NCI-H460 (cell line): ENCODE measurements at places on chromosomes 2 and 18.

DNA sequence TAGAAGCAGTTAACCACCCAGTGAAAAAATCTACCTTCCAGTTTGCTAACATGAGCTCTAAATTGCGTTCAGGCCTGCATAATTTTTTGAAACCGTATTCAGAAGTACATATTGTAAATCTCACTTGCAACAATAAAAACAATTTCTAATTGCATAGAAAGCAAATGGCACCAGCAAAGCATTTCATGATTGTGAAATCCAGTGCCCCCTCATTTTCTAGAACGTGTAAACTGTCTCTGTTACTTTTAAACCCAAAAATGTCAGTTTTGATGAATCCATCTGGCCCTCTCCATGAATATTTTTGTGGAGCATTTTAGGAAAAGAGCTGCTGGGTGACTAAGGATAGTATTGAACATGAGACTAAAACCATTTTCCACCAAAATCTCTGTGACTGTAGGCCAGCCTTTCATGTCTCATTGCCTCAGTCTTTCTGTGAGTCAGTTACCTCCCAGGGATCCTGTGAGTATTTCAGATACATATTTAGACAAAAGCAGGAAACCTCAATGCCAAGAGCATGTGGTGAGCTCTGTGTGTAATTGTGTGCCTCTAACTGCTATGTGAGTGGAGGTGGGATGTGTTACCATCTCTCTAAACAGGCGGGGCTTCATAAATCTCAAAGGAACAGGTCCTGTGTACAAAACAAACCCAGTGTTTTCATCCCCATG, 477.8 kb upstream of the DCC start:
- DNase-seq: no peak

DNA sequence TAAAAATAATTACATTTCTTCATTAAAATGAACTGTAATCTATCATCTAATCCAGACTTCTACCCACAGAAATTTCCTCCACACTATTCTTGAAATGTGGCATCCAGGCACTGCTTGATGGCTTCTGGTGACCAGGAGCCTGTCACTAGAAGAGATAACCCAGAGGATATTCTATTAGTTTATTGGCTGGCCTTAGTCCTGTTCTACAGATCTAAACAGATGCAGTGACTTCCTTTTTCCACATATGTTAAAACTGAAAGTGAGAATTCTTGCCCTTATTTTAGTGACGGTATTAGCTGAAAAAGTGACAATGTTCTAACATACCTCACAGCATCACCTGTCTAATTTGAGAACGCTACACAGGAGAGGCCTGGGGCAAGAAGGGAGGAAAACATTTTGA, 775.4 kb downstream of the TSN start:
- no peak for DNase-seq

DNA sequence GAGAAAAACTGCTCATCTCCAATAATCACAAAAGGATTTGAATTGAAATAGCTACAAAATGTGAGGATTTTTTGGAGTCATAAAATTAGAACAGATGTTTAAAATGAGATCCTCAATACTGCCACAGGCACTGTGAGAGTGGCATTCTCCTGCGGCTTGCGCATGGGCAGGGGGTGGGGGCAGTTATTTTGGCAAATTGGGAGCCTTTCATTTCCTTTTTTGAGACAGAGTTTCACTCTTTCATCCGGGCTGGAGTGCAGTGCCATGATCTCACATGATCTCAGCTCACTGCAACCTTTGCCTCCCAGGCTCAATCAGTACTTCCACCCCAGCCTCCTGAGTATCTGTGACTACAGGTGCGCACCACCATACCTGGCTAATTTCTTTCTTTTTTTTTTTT, 42.4 kb downstream of the POMC start:
- no peak for DNase-seq

- no peak for DNase-seq
Observed at GRCh38 chr18:49819823-49820671, 6.7 kb upstream of the ACAA2 start.

DNA sequence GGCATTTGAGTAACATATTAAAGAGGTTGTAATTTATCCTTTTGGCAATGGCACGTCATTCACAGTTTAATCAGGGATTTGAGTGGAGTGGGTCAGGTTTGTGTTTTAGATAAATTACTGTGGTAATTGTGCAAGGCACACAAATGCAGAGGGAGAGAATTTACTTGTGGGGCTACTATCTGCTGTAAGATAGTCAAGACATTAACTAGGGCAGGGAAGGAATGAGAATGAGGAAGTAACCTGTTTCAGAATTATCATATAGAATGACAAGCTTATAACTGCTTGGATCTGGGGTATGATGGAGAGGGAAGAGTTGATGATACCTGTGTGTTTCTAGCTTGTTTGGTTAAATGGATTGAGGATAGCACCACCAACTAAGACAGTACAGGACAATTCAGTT, 58.9 kb upstream of the ZSWIM2 start:
- DNase-seq: no peak

DNA sequence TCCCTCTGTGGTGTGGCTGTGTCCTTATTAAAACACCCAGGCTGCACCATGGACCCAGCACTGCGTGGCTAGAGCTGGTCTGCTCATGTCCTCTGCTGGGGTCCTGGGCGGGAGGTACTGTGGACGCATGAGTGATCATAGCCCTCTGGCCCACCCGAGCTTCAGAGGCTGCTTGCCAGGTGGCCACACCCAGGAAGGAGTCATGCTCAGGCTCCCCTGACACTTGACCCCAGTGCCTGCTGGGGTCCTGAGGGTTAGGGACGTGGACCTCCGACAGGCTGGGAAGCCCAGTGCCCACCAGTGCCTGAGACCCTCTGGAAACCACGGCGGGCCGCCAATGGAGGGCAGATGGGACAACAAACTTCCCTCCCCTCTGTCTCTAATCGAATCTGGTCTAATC, 66.3 kb upstream of the HS6ST1 start:
- DNase-seq: no peak
